ENCODE measurements at places on chromosomes 1 and 21. TPM values are rescaled to one million over a fixed set of nuclear protein-coding genes. Genes with fewer than 3 reads are reported as not detected.

The DCDC2B gene
- under 0.01 TPM for total RNA-seq

The TEX38 gene
- not detected for total RNA-seq

The GSTM5 gene
- total RNA-seq: 8.5 TPM

The SMIM1 gene
- total RNA-seq: 2.0 TPM

The NUAK2 gene
- 4.8 TPM for total RNA-seq

The RPL11 gene
- 1,611 TPM for total RNA-seq
